NT2/D1 (cell line): ENCODE measurements at places on chromosomes 1 and 21.

DNA sequence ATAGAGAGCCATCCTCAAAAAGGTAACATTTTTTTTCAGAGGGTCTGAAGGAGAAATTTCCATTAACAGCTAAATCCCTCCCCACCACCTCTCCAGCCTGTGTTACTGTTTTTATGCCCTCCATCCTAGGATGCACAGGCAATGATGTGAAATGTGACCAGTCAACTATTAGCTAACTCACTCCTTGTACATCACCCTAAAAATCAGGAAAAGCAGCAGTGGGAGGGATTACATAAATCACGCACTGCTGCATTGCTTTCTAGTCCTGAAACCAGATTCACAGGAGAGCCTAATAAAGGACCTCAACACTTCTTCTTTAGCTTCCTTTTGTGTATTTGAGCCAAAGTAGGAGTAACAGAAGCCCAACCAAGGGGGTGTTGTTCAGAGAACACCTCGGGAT lies 66.3 kb downstream of the LMO4 start:
- DNase-seq = no peak

- no peak for DNase-seq
Observed at GRCh38 chr1:12404918-12405317, 175.1 kb downstream of the VPS13D start.

- DNase-seq = no peak
Observed at GRCh38 chr1:211574705-211575104, 4.3 kb downstream of the SLC30A1 start.

DNA sequence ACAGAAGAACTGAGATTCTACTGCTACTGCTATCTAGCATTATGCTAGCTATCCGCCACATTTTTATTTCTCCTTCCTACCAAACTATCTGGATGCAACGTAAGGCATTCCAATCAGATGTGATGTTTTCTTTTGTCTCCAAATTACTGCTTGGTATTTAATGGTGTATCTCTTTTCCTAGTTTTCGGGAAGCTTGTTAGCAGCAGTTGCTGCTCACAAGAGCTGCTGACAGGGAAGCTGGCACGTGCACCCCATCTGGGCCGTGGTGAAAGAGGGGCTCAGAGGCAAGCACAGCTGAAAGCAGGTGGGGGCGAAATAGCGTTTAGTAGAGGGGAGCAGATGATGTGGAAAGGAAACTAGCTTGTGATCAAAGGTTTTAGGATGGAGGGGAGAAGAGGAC lies 57.3 kb downstream of the JAK1 start:
- no peak for DNase-seq

DNA sequence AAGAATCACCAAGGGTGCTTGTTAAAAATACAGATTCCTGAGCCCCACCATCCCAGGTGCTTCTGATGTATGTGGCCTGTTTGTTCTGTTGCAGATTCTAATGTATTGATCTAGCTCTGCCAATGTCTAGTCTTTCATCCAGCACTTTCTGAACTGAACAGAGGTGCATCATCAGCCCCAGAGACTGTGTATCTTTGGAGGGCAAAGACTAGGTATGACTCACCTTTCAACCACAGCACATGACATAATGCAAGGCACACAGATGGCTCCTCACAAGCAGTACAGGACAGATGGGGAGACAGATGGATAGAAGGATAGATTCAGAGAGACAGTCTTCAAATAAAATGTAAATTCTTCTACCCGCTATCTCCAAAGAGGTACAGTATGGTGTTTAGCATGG lies 32.3 kb downstream of the CD58 start:
- DNase-seq = no peak

DNA sequence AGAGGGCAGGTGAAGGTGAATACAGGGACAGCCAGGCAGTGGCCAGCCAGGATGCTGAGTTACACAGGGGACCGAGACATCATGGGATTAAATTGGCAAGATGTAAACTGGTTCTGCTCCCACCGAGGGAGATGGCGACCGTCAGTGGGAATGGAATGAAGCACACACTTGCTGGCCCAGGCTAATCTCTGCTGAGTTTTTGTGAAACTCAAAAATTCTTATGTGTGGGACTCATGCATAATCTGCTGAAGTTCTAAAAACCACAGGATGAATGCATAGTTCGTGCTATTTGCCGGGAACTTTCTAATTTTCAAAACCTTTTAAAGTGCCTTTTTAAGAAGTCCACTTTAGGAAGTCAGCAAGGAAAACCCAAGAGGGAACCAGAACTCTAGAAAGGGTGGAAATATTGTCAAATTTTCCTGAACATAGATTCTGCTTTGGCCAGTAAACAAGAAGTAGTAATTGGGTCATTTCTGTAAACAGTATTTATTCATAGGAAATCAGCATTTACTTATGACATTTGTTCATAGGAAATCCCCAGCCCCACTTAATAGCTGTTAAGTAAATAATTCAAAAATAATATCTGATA lies 85.4 kb upstream of the ROR1 start:
- DNase-seq = no peak

GRCh38 chr1:55716151-55716550 lies 501.0 kb upstream of the USP24 start:
- DNase-seq = no peak

DNA sequence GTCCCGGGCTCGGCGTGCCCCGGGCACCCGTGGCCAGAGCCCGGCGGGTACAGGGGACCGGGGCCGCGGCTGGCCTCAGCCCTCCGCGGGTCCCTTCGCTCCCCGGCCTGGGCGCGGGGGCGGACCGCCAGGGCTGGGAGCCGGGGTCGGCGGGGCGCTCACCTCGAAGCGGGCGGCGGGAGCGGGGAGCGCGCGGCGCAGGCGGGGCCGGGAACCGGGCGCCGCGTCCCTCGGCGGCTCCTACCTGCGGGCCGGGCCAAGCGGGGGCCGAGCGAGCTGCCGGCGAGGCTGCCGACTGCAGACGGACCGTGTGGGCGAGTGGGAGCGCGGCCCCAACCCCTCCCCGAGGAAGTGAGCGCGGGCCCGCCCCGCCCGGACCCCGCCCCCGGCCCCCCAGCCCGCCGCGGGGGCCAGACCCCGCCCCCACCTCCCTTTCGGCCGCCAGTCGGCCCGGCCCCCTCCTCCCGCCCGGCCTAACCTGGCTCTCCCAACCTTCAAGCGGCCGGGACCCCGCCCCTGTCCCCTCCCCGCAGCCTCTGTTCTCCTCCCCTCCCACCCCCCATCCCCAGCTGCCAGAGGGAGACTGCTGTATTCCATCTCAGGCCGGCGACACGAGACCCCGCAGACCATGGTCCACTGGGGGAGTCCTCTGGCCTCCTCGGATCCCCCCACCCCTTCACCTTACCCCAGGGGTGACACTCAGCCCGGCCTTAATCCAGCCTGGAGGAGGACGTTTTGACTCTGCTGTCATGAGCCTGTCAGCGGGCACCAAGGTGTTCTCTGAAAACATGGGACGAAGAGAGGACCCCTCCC lies at the start of gene FHL3:
Gene FHL3, minus strand, starts transcription at position 320 of the 813 bp plus-strand sequence. CDS start 6,102 bp downstream, outside the sequence.
- DNase-seq = no peak

DNA sequence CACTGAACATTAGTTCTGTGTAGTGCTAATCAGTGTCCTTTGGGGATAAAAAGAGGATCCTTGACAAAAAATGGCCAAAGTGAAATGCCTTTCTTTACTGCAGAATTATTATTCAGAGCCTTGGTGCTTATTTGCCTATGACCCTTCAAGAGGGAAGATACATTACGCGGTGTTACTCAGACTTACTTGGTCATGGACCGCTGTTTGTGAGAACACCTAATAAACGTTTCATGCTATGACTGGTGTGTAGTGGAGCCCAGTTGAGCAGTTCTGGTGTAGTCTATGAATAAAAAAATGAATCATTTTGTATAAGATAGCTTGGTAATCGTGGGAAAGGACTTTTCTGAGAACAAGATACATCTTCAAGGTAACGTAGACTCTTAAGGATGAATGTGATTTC lies 8.3 kb downstream of the NFYC start:
- no peak for DNase-seq

DNA sequence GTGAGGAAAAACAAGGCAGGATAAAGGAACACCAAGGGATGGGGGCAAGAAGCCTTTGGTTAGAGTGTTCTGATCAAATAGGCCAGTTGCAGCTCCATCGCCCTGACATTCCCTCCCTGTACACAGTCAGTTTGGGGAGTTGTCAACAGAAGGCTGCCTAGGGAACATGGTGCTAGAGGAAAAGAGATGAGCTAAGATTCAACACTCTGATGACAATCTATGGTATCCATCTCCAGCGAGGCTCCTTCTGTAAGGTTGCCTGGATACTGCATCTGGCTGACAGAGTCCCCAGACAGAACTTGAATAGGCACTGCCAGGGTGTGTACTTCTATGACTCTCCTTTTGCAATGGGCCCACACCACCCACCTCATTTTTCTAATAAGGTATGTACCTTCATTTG lies 11.2 kb upstream of the SLAMF9 start:
- DNase-seq = no peak

DNA sequence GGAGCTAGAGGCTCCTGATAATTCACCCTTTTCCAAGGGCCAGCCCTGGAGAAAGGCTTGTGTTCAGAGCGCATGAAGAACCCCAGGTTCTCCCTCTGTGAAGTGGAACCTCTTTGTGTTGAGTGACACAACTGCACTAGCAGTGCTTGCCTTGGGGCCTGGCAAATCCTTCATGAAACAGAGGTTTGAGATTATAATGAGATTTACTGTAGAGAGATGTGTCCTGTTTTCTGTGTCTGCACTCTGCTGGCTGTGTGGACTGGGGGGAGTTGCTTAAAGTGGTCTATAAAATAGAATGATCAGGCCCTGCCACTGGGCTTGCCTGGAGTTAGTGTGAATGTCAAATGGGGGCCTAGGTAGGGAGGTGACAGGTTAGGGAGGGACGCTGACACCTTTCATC lies 11.5 kb upstream of the TNFRSF1B start:
- DNase-seq = no peak

DNA sequence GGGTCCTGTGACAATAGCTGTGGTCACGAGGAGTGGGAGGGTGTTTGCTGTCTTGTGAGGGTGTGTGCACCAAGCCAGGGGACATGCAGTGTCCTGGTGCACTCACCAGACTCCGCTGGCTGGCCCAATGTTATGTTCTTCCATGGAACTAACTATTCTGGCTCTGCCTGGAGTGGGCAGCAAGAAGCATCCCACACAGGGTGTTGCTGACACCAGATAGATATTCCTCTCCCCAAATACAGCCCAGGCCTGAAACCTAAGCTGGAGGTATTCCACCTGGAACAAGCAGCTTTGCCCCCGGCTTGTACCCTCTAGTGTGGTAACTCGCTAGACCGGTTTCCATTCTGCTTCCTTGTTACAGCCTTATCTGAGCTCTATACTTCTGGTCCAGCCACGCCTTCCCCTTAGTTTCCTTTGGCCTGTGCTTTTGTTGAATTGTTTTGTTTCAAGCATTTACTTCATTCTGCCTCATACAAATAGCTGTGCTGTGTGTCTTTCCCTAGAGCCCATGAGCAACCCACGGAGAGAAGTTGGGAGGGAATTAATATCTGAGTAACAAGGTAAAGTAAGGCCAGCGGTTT lies 14.7 kb upstream of the LY9 start:
- no peak for DNase-seq

GRCh38 chr1:62995173-62995572 lies 211.2 kb downstream of the ATG4C start:
- DNase-seq = no peak

- no peak for DNase-seq
Observed at GRCh38 chr1:96641282-96641681, 80.3 kb upstream of the PTBP2 start.

DNA sequence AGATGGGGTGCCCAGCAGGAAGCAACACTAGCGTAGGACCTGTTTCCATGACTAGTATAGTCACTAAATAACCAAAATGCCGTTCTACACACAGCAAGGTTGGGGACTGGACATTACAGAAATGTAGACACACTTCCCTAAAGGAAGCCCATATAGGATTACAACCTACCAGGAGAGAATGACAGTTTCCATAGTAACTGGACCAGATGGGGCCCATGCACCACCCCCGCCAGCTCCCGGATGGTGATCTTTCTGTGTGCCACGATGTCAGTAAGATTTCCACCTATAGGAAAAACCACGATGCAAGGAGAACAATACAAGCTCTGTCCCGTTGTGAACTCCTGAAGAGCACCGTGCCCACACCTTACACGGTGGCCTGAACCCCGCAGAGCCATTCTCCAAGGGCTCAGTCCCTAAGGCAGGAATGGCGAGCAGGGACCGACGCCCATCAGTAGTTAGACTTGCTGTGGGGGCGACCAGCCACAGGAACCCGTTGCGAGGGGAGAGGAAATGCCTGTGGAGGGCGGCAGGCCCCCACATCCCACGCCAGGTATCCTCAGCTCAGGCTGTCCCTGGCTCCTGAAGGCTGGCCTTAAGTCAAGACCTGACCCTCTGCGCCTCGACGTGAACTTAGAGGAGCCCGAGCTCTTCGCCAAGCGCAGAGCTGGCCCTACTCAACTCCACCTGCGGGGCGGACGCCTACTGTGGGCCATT lies 13.6 kb upstream of the CEP85 start:
- no peak for DNase-seq

- no peak for DNase-seq
Observed at GRCh38 chr21:28769683-28770082, 223.0 kb downstream of the LTN1 start.

DNA sequence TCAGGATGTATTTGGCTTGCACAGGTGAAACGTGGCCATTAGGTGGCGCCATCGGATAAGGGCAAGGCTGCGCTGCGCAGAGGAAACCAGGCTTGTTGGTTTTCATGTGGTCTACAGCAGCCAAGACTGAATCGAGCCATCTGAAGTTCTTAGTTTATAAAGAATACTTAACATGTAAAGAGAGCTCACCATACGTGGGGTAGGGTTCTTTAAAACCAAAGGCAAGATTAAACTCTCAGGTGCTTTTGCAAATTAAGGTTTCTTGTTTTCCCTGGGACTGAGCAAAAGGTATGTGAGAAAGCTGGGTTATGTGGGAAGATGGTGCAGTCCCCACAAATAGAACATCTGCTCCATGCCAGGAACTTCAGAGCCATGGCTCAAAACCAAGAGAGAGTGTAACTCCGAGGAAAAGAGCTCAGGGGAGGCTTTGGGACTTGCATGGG lies 9.3 kb downstream of the MASP2 start:
- peak; percentile 73 for DNase-seq

DNA sequence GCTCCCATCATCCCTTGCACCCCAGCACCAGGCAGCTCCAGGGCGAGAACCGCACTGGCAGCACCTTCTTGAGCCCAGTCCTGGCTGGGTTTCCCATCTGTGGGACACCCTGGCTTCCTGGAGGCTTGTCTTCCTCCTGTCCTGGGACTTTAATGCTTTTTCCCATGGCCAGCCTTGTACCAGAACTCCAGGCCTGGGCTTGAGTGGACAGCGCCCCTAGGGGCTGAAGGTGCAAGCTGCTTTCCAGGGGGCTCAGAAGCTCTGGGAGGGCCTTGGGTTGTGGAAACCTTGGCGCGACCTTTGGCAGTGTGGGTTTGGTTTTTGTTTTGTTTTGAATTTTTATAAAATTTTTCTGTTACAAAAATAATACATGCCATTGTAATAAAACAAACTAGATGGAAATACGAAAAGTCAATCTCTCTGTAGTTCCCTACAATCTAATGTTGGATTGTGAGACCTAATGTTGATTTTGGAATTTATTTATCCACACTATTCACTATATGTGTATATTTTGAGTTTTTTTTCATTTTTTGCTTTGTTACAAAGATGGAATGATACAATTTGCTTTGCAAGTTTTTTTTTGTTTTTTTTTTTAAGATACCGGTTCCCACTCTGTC lies 33.8 kb upstream of the RPL11 start:
- DNase-seq = peak; percentile 48
